HS-5 (cell line): ENCODE measurements at places on chromosomes 11 and 22.
A peak's percentile ranks its signal among the peaks of the same experiment; 100 is the strongest.

DNA sequence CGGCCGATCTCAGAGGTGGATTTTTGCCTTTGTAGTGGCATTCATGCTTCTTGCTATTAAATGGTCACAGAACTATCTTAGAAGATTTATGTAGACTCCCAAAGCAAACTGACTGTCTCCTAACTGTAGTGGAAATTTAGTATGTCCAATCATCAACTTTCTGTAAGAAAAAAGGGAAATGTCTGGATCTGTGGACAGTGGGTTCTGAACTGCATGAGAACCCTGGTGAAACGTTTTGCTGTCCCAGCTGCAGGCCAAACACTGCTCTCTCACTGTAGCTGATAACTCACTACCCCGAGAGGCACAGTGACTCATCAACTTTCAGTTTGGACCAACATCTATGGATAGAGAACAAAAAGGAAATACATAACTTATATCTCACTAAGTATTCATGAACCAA, 387.1 kb downstream of the SOX6 start:
- DNase-seq: peak; percentile 60

GRCh38 chr22:41147722-41148121, 55.3 kb downstream of the EP300 start:
- DNase-seq: no peak

- no peak for DNase-seq
Measured at GRCh38 chr11:72743321-72744221, 8.6 kb downstream of the ARAP1 start.

DNA sequence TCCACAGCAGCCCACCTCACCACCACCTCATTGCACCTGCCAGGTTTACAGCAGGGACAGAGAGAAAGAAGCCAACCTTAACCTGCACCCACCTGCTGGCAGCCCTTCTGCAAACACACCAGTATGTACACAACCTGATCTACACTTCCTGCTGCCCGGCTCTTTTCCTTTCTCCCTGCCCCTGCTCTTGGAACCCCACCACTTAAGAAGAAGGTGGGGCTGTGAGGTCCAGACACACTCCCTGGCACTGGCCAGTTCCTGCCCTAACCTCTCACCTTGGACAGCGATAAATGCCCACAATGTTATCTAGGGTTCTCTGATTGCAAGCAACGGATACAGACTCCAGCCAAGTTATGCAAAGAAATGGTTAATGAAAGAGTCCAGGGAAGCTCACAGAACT, 10.8 kb upstream of the SLC35C1 start:
- DNase-seq: no peak

- DNase-seq: no peak
Measured at GRCh38 chr22:44775862-44776261, 23.5 kb downstream of the ARHGAP8 start.

- no peak for DNase-seq
Measured at GRCh38 chr11:129969920-129970319, 32.7 kb downstream of the PRDM10 start.

DNA sequence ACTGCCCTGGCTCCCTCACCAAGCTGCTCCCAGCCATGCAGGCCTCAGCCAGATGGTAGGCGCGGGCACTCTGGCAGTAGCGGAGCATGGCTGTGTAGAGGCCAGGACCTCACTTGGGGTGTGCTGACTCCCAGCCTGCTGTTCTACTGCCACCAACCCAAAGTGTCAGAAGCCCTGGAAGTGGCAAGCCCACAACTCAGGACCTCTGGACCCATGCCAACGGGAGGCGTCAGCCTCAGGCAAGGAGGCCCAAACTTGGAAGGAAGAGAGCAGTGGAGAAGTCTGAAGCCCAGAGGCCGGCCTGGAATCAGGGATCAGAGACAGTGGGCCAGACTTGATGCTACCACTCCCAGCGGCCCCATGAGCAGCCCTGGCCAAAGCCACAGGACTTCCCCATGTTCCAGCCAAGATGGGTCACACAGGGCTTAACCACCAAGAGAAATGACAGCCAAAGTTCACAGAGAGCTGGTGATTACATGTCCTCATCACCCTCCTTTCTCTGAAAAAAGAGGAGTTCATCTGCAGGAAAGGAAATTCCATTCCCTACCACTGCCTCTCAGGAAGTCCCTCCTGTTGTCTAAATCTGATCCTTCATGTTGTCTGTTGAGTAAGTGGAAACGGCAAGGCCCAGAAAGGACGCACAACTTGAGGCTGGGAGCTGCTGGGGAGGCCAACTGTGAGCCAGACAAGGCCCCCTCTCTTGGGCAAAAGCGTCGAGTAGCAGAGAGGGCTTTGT, 4.4 kb downstream of the ARRB1 start:
- DNase-seq: no peak

GRCh38 chr11:19829109-19829837, 116.6 kb downstream of the NAV2 start:
- DNase-seq: no peak

DNA sequence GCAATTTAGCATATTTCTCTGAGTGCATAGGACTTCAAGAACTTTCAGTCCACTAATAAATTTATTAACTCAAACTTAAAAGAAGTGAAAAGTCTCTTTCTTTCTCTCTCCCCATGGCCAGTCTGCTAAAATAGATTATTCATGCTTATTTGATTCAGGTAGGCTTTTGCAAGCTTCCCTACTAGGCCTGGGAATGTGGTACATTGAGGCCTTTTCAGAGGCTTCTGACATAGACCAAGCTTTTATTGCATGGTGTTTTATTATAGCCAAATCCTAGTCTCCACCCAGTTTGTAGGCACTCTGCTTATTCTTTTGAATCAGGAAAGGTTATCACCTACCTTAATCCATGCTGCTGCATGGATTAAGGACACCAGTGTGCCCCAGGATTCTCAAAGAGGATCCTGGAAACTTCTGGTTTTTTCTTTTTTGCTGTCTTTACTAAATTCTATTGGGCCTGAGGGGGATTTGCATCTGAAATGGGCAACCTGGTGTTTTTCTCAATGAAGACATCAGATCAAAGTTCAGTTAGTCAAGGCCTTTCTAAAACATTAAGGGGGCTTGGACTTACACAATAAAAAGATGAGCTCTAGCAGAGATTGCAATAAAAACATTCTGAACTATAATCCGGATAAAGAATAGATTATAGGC, 92.2 kb downstream of the ELP4 start:
- DNase-seq: no peak
